Activated T-helper 9 cell treated with anti-CD3 and anti-CD28 coated beads, Interleukin-2, amount 50 U/mL, for 16 hours (primary cell): ENCODE measurements at places on chromosomes 5 and 9.

DNA sequence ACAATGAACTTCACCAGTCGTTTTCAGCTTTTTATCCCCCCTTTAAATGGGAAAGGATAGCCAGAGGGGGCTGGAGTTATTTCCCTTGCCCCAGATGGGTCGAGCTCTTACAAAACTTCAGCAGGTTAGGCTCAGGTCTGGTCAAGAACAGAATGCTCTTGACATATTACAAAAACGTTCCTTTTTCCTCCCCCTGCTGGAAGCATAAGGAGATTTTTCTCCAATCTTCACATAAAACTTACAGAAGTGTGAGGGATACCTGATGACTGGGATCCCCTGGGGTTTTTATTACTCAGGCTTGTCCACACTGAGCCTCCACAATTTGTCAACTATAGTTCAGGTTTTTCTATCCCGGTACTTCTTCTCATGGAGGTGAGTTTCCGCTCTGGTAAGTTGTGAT, 60.8 kb downstream of the CSF2 start:
- DNase-seq = no peak

DNA sequence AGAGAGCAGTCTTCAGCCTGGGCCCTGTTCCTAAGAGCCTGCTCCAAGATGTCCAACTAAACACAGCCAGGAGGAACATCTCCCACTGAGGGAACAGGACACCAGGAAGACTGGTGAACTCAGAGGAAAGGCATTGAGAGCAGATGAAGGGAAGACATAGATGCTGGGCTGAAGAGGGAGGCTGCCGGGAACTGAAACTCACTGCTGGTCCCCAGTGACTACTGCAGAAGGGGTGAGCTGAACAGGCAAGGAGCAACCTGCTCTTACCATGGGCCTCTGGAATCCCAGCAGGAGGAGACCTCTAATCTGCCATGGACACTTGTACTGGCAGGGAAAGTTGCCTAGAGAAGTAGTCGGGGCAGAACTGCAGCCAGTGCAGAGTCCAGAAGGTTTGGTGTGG, 95.7 kb downstream of the TRPM3 start:
- no peak for DNase-seq

DNA sequence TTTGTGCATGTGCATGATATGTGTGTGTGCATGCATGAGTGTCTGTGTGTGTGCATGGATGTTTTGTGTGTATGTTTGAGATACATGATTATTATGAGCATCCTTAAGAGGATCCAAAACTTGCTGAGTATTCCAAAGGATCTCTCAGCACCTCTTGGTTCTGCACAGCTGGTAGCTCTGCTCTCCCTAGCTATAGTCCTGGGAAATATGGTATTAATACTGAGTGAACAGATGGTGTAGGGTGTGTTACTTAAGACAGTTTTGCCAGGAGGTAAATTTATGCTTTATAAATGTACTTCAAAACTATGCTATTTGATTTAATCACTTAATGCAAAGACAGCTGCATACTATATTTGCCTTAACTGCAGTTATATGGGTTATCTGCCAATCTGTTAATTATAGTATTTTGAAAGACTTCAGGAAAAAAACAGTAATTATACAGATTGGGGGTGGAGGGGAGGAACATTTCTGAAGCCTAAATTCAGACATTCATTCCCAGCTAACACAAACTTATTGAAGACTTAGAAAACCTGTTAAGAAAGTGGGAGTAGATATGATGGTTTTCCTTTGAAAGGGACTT, 215.5 kb downstream of the MPDZ start:
- DNase-seq = no peak

DNA sequence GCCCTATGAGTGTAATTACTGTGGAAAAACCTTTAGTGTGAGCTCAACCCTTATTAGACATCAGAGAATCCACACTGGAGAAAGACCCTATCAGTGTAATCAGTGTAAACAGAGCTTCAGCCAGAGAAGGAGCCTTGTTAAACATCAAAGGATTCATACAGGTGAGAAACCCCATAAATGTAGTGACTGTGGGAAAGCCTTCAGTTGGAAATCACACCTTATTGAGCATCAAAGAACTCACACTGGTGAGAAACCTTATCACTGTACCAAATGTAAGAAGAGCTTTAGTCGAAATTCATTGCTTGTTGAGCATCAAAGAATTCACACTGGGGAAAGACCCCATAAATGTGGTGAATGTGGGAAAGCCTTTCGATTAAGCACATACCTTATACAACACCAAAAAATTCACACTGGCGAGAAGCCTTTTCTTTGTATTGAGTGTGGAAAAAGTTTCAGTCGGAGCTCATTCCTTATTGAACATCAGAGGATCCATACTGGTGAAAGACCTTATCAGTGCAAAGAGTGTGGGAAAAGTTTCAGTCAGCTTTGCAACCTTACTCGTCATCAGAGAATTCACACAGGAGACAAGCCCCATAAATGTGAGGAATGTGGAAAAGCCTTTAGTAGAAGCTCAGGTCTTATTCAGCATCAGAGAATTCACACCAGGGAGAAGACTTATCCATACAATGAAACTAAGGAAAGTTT, 9.9 kb downstream of the ZNF189 start:
- DNase-seq = no peak

GRCh38 chr5:4048398-4048797, 452.8 kb downstream of the IRX1 start:
- no peak for DNase-seq

DNA sequence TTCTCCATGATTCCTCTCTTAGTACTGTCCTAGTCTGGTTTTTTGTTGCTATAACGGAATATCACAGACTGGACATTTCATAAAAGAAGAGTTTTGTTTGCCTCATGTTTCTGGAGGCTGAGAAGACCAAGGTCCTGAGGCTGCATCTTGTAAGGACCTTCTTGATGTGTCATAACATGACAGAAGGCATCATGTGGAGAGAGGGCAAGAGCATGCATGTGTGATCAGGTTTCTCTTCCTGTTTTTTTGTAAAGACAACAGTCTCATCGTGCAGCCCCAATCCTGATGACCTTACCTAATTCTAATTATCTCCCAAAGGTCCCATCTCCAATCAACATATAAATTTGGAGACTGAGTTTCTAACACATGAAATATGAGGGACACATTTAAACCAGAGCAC, 108.4 kb downstream of the MSX2 start:
- DNase-seq = no peak

- DNase-seq = no peak
These were observed 144.2 kb downstream of the PDZD2 start for GRCh38 chr5:31783086-31783645.

DNA sequence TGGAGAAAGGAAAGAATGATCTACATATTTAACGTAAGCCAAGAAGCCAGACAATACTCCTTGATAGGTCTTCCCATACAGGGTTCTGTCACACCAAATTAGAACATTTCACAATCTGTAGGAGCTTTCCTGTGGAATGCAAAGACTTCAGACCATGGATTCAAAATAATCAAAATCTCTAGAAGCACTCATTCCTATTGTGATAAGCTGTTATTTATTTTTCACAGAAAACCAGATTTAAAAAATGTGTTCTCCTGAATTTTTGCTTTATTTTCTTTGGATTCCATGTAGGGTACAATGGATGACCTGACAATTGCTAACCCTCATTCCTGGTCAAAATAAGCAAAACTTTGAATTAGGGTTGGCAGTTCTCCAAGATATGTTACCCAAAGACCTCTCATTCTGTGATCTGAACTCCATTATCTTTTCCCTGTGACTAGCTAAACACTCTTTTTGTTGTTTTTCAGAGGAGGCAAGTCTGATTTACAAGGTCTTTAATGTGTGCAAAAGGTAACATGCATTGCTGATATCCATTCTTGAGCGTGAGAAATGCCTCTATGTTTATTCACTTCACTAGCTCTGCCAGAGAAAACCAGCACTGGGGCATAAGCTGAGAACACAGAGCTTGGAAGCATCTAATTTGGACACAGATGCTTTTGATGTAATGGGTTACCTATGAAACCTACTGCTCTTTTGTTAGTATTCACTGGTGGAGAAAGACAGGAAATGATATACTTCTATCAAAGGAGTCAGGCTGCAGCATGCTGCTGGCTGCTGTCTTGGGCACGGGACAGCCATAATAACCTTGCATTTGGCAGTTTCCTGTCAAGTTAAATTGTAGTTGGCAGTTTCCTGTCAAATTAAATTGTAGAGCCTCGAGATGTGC, 31.4 kb downstream of the ACTBL2 start:
- DNase-seq = no peak

DNA sequence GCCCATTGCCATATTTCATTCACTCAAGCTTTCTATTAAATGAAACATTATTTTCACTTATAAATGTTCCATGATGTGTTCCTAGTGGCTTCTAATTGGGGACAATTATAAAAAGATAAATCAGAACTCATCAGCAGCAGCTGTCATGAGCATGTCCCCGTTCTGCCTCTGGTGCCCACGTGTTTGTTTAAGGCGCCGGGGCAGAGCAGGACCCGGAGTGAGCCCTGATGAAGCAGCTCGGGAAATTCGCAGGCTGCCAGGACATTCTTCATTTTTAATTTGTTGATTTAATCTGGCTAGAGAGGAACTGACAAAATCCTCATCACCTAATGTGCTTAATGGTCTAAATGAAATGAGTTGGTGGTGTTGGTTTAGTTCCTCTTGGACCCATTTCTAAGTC, 475.0 kb downstream of the CTNND2 start:
- no peak for DNase-seq

- DNase-seq = no peak
These were observed 70.6 kb upstream of the S1PR3 start for GRCh38 chr9:88920645-88921044.

GRCh38 chr5:80711938-80712337, 57.2 kb upstream of the DHFR start:
- DNase-seq = no peak

- DNase-seq = no peak
These were observed 354.4 kb downstream of the ADAMTS6 start for GRCh38 chr5:65127161-65127901.

DNA sequence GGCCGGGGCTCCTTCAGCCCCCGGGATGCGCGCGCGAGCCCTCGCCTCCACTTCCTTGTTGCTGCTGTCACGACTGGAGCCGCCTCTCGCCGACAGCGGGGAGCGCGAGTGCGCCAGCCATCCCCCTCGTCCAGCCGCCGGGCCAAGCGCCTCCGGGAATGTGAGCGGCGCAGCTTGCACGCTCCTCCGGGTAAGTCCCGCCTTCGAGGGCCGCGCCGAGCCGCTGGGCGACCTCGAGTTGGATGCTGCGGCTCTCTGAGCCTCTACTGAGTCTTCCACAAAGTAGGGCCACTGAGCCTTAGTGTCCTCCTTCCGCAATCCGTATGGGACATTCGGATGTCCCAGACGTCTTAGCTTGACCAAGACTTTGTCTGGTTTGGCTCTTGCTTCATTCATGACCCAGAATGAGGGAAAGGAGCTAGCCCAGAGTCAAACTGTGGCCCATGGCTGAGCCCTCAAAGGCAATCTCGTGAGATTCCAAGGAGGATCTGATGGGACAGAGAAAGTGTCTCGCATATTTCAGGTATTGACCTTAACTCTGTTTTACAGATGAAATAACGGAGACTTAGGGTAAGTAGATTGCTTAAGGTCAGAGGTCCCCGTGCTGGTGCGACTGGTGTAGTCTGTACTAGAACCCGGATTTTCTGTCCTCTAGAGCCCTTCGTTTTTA, 586 bp downstream of the HMGXB3 start:
- peak; percentile 23 for DNase-seq

GRCh38 chr9:92173318-92173717, 58.1 kb upstream of the SPTLC1 start:
- no peak for DNase-seq

DNA sequence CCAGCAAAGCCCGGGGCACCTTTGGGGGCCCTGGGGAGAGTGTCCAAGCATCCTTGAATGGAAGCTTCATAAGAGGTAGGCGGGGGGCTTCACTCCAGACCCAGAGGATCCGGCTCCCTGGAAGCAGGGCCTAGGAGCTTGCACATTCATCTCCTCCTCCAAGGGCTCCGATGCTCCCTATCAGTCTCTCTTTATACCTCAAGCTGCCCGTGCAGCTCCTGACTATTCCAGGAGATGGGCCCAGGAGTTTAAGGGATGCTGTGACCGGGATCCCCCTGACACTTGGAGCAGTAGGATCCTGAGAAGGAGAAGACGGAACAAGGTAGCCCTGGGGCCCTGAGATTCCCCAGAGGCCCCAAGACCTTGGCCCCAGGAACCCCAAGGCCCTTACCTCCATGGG, 25.9 kb downstream of the CSF1R start:
- no peak for DNase-seq

GRCh38 chr9:106619211-106619610, 243.8 kb upstream of the ZNF462 start:
- DNase-seq = no peak

DNA sequence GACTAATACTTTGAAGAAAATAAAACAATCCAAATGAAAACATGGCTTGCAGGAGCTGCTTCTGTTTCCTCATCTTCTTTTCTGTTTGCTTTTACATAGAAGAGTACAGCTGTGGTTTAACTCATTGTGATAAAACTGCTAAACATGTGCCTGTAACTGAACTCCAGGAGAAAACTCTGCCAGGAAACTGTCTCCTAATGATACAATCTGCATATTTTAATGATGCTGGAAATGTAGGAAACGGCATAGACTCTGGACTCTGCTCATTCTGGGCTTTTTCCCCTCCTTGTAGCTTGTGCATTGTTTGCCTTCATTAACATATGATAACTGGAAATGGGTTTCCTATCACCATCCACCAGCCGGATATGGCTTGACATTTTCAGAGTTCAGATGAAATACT, 813.3 kb upstream of the WWC1 start:
- DNase-seq = no peak

DNA sequence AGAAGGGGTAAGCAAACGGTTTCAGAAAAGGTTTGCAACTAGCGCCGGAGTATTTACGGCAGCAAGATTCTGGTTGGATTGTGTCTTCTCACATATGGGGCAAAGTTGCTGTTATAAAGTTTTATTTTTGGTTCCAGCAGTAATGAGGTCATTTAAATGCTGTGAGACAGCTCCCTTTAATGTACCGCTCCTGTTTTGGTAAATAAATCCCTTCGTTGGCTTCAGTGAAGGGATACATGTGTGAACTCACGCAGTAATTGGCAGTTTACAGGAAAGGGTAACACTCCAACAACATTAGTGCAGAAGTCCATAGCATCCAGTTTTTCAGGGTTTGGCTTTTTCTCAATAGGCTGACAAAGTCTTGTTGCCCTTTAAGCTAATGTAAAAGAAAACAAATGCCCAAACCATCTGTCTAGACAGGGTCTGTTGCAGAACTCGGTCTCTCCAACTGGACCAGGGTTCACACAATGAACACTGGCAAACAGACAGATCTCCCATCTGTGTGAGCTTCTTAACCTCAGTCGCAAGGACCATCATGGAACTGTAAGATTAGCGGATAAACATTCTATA, 184.0 kb downstream of the GOLPH3 start:
- no peak for DNase-seq

- DNase-seq = no peak
These were observed 234.5 kb downstream of the DENND1A start for GRCh38 chr9:123695386-123695785.

DNA sequence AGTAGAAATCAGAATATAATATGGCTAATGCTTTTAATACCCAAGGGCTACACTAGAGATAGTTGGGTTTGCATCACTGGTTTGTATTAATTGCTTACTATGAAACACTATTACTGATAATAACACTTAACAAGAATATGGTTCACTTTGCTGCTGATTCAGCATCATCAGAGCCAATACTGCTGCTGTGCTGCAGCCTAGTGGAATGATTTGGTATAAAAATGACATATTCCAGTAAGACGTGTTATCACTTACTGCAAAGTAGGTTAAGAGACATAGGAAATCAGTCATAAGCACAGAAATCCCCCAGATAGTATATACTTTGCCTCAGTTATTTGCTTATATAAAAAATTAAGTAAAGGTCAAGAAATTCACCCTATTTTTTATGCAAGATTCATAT, 2.8 kb downstream of the CDH10 start:
- no peak for DNase-seq

- DNase-seq = no peak
These were observed 122.5 kb upstream of the TRPM3 start for GRCh38 chr9:71243951-71244350.
